Esophagus muscularis mucosa (tissue), 4 donors: ENCODE measurements at places on chromosomes 7 and 10. TPM values are rescaled to one million over a fixed set of nuclear protein-coding genes. Genes with fewer than 3 reads are reported as not detected.

DNA sequence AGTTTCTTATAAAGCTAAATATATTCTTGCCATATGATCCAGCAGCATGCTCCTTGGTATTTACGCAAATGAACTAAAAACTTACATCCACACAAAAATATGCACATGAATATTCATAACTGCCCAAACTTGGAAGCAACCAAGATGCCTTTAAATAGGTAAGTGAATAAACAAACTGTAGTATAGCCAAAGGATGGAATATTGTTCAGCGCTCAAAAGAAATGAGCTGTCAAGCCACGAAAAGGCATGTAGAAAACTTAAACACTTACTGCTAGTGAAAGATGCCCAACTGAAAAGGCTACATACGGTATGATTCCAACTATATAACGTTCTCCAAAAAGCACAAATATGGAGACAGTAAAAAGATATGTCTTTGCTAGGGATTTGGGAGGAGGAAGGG, 12.7 kb downstream of the THSD7A start:
- no peaks in the 10 kb centered on the region for H3K36me3 ChIP-seq
- no peak for DNase-seq
- H3K27me3 ChIP-seq, result no peaks in the 10 kb centered on the region
- H3K4me1 ChIP-seq, result no peaks in the 10 kb centered on the region

GRCh38 chr7:80414331-80414730, 97.5 kb downstream of the GNAT3 start:
- H3K27me3 ChIP-seq, result no peaks in the 10 kb centered on the region
- H3K4me1 ChIP-seq, result no peaks in the 10 kb centered on the region
- no peak overlapping the region for H3K27ac ChIP-seq
- no peaks in the 10 kb centered on the region for H3K36me3 ChIP-seq

The FOXI2 gene
- 0.42 TPM for total RNA-seq

- no peak overlapping the region for H3K4me3 ChIP-seq
- DNase-seq, result no peak
- no peaks in the 10 kb centered on the region for H3K27me3 ChIP-seq
- H3K36me3 ChIP-seq, result no peaks in the 10 kb centered on the region
These were observed 132.4 kb upstream of the FOXK1 start for GRCh38 chr7:4549681-4550080.

The GCK gene
- 1.2 TPM for total RNA-seq

GRCh38 chr7:40749877-40750276, 615.1 kb downstream of the SUGCT start:
- H3K4me1 ChIP-seq, result no peaks in the 10 kb centered on the region
- no peaks in the 10 kb centered on the region for H3K36me3 ChIP-seq
- H3K4me3 ChIP-seq, result no peak overlapping the region
- DNase-seq, result no peak

DNA sequence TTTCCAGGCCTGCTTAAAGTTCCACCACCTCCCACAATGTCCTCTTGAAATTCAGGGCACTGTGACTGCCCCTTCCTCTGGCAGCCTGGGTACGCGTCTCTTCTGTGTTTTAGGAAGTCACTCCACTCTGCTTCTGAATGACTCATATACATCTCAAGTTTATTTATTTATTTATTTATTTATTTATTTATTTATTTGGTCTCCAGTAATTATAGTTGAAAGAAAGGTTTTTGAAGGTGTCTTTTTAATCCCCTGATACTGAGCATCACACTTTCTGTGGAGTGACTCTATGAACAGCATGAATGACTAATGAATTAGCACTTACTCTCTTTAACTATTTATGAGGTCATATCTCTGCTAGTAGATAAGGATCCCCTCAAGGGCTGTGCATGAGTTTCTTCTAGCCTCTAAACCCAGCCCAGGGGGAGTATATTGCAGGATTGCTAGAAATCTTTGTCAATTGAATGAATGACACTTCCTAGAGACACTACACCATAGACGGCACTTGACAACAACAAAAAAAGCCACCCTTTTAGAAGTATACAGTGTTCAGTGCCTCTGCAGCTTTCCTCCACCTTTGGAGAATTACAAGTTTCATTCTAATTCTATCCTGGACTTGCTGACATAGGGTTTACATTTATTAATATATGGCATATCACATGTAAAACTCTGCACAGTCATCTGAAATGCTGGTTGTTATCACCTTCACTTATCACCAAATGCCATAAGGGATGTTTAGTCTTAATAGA, 2.1 kb downstream of the MACC1 start:
- no peak overlapping the region for H3K27ac ChIP-seq
- H3K4me1 ChIP-seq, result no peaks in the 10 kb centered on the region
- no peak for DNase-seq
- no peaks in the 10 kb centered on the region for H3K27me3 ChIP-seq

DNA sequence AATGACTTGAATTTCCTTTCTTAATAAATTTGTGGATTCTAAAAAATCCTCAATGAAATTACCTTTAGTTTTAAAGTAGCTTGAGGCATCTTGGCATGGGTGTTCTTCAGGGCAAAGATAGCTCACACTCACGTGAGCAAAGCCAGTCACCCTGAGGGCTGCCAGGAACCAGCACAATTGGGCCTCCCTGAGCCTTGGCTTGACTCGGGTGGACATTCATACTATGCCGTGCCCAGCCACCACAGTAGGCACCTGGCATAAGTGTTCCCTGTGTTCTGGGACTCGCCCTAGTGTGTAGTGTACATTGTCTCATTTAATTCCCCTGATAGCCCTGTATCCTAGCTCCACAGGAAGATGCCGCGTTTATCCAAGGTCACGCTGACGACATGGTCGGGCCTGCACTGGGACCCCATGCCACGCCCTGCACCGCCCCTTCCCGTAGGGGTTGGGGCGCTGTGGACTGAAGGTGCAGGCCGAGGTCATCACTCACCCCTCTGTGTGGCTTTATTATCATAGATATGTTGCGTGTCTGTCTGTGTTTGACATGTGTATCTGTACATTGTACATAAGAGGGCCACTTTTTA, 67.7 kb downstream of the DYNC2I1 start:
- no peaks in the 10 kb centered on the region for H3K27me3 ChIP-seq
- H3K4me3 ChIP-seq, result no peak overlapping the region
- peaks cover 100% of the 10 kb centered on the region for H3K36me3 ChIP-seq
- no peak overlapping the region for H3K27ac ChIP-seq
- no peaks in the 10 kb centered on the region for H3K4me1 ChIP-seq

- no peaks in the 10 kb centered on the region for H3K4me1 ChIP-seq
- H3K27me3 ChIP-seq, result no peaks in the 10 kb centered on the region
- H3K36me3 ChIP-seq, result no peaks in the 10 kb centered on the region
- no peak overlapping the region for H3K27ac ChIP-seq
- H3K4me3 ChIP-seq, result no peak overlapping the region
- no peak for DNase-seq
These were observed 22.0 kb downstream of the GIMAP6 start for GRCh38 chr7:150610233-150610632.

The NPC1L1 gene
- total RNA-seq, result not detected

GRCh38 chr10:27792216-27792615, 46.6 kb upstream of the MKX start:
- no peaks in the 10 kb centered on the region for H3K27me3 ChIP-seq
- no peaks in the 10 kb centered on the region for H3K4me1 ChIP-seq
- no peaks in the 10 kb centered on the region for H3K36me3 ChIP-seq

The PRPS1L1 gene
- total RNA-seq, result not detected

GRCh38 chr7:129495987-129496386, 6.3 kb upstream of the SMKR1 start:
- H3K27me3 ChIP-seq, result peaks cover 3% of the 10 kb centered on the region
- H3K36me3 ChIP-seq, result no peaks in the 10 kb centered on the region
- DNase-seq, result no peak

DNA sequence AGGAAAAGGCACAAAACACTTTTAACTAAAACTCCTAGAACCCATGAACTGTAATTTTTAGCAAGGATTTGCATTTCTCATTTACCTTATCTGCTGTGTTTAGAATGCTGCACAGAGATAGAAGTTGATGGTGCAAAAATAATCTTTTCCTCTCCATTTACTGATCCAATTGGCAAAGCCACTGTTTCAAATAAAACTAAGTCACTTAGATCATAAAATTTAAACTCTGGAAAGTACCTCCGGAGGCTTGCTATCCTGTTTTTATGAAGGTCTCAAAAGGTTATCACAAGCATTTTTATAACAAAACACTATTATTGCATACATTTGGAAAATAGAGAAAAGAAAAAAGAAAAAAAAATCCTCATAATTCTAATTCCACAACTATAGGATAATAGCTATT, 7.6 kb downstream of the CPA2 start:
- H3K27ac ChIP-seq, result no peak overlapping the region
- H3K27me3 ChIP-seq, result no peaks in the 10 kb centered on the region

DNA sequence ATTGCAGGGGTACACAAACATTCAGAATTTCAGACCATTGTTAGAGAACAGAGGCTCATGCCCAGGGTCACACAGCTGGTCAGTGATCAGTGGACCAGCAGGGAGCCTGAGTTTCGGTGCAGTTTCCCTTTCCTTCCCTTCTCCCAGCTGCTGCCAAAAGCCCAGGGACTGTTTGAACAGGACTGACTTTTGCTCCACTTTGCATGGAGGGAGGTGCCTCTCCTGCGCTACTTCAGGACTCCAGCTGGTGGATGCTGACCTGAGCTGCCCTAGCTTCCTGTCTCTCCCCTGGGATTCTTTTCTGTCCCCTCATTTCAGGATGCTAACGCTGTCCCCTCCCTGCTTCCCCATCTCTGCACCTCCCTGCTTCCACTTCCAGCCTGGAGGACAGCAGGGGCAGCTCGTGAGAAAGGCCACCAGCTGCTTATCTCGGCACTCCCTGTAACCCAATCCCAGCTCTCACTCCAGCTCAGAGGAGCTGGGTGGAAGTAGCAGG, 14.5 kb downstream of the SH2D4B start:
- no peaks in the 10 kb centered on the region for H3K36me3 ChIP-seq
- H3K27ac ChIP-seq, result no peak overlapping the region
- no peaks in the 10 kb centered on the region for H3K27me3 ChIP-seq
- no peak overlapping the region for H3K4me3 ChIP-seq

The PAPSS2 gene
- 9.6 TPM for total RNA-seq

GRCh38 chr10:12416344-12417050, 67.2 kb downstream of the CAMK1D start:
- no peaks in the 10 kb centered on the region for H3K27me3 ChIP-seq
- peaks cover 11% of the 10 kb centered on the region for H3K4me1 ChIP-seq
- no peak for DNase-seq
- H3K36me3 ChIP-seq, result no peaks in the 10 kb centered on the region
- no peak overlapping the region for H3K4me3 ChIP-seq
- H3K27ac ChIP-seq, result peak overlapping the region; percentile 14

DNA sequence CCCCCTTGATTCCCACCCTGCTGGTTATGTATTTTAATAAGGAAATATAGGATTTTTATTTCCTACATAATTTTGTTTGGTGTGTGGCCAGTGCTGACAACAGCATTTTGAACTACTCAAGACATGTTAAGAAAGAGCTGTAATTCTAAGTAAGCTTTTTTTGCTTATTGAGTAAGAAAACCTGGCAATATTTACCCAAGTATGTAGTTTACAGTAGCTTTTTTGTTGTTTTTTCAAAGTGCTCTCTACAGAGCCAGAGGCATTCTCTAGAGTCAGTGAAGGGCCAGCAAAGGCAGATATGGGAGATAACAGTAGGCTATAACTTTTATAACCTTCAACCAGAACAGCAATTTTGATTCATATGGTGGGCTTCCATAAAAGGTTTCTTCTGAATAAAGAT, 63.2 kb upstream of the TMEM168 start:
- no peak for DNase-seq
- H3K4me3 ChIP-seq, result no peak overlapping the region
- H3K4me1 ChIP-seq, result peaks cover 3% of the 10 kb centered on the region
- H3K27ac ChIP-seq, result no peak overlapping the region
- H3K36me3 ChIP-seq, result no peaks in the 10 kb centered on the region

GRCh38 chr7:70408477-70408876, 723.5 kb upstream of the GALNT17 start:
- H3K27ac ChIP-seq, result no peak overlapping the region
- no peak for DNase-seq
- no peaks in the 10 kb centered on the region for H3K36me3 ChIP-seq
- H3K4me3 ChIP-seq, result no peak overlapping the region
- no peaks in the 10 kb centered on the region for H3K27me3 ChIP-seq

GRCh38 chr7:99504281-99504602, 220 bp upstream of the ZKSCAN5 start:
- H3K27me3 ChIP-seq, result no peaks in the 10 kb centered on the region
- peak overlapping the region; percentile 94 for H3K27ac ChIP-seq
- H3K36me3 ChIP-seq, result no peaks in the 10 kb centered on the region
- no peak for DNase-seq

- no peaks in the 10 kb centered on the region for H3K27me3 ChIP-seq
- peak overlapping the region; percentile 97 for H3K4me3 ChIP-seq
- peak overlapping the region; percentile 87 for H3K27ac ChIP-seq
- H3K4me1 ChIP-seq, result peaks cover 81% of the 10 kb centered on the region
These were observed 1.4 kb downstream of the ATP5F1C start for GRCh38 chr10:7789390-7789789.

DNA sequence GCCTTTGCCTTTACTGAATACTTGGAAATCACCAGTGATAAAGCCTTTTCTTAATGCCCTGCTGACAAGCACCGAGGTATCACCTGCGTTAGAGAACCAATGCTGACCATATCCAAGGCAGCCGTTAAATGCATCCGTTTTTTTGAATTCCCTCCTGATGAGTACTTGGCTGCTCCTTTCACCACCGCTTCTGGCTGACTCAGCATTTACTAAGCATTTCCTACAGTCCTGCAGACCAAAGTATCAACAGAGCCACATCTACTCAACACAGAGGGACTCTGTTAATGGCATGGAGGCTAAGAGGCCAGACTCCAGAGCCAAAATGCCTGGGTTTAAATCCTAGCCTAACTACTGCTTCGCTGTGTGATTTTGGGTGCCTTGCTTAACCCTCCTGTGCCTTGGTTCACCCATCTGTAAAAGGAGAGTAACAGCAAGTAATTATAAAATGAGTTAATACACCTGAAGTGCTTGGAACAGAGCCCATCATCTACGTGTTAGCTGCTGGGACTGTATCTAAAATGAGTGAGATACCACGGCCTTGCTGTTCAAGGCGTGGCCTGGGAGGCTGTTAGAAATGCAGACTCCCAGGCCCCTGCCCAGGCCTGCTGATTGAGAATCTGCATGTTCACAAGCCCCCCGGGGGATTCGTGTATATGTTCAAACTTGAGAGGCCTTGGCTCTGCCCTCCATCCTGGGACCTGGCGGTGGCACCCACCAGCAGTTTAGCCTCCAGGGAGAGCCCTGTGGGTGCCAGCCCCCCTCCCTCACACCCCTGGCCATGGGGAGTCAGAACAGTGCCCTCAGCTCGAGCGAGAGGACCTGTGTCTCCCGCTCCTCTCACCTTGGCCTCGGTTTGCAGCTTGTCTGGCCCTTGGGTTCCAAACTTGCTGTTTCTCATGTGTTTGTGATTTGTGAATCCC, 30.8 kb upstream of the EFCAB10 start:
- no peaks in the 10 kb centered on the region for H3K4me1 ChIP-seq
- H3K27ac ChIP-seq, result no peak overlapping the region
- no peak for DNase-seq
- H3K36me3 ChIP-seq, result peaks cover 22% of the 10 kb centered on the region
- H3K27me3 ChIP-seq, result no peaks in the 10 kb centered on the region

DNA sequence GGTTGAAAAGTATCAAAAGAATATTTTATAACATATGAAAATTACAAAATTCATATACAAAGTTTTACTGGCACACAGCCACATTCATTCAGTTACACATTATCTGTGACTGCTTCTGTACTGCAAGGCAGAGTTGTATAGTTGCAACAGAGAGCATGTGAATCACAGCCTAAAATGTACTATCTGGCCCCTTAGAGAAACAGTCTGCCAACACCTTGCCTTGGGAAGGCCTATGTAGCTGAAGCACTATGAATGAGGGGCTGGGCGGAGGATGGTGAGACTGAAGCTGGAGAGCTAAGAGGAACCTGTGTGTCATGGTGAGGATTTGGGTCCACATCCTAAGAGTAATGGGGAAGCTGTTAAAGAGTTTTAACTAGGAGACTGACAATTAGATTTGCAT, 35.7 kb downstream of the PDZD8 start:
- H3K4me3 ChIP-seq, result no peak overlapping the region
- no peak for DNase-seq
- H3K27ac ChIP-seq, result no peak overlapping the region
- H3K36me3 ChIP-seq, result no peaks in the 10 kb centered on the region
- H3K4me1 ChIP-seq, result peaks cover 24% of the 10 kb centered on the region
- no peaks in the 10 kb centered on the region for H3K27me3 ChIP-seq
